ENCODE measurements at places on chromosomes 4 and X.

DNA sequence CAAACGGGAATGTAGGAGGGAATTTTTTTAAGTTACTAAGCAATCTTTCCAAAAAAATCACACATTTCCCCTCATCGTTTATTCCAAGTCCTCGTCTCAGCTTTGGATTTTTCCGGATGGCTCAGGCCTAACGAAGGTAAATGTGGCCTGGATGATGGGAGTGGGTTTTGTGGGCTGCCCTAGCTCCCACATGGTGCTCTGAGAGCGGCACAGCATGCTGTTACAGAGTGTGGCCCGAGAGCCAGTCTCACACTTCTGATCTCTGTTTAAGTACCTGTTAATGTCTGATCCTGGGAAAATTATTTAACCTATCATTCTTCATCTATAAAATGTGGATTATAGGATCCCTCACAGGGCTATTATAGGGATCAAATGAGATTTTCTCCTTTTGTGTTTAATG is 38.2 kb upstream of the ADAM29 start:
- no peak for DNase-seq

GRCh38 chrX:112837531-112837930 is 3.1 kb downstream of the AMOT start:
- no peak for DNase-seq

GRCh38 chr4:8277356-8278008 is 7.9 kb downstream of the HTRA3 start:
- no peak for DNase-seq

GRCh38 chr4:26822546-26822945 is 38.1 kb upstream of the STIM2 start:
- no peak for DNase-seq
